Activated CD4-positive, CD25-positive, alpha-beta regulatory T cell treated with anti-CD3 and anti-CD28 coated beads, Interleukin-2, amount 50 U/mL, for 24 hours (primary cell): ENCODE measurements at places on chromosomes 2 and 18.

- no peak for ATAC-seq
Observed at GRCh38 chr2:128734521-128735295, 416.0 kb upstream of the HS6ST1 start.

DNA sequence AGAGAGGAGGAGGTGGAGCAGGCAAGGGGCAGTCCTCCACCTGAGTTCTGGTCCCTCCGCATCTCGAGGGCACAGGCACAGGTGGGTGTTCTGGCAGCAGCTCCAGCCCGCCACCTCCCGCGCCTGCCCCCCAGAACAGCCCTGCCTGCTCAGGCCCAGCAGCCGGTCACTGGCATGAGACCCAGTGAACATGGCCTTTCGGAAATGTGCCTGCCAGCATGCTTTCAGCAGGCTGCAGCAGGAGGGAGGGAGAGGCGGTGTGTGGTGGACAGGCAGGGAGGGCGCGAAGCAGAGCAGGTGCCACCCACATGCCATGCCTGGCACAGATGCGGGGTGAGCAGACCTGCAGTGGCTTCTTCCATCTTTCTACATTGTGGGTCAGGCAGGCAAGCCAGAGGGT is 3.4 kb upstream of the OR6B3 start:
- no peak for ATAC-seq

GRCh38 chr2:71306762-71307161 is 24.8 kb upstream of the ZNF638 start:
- ATAC-seq = no peak

DNA sequence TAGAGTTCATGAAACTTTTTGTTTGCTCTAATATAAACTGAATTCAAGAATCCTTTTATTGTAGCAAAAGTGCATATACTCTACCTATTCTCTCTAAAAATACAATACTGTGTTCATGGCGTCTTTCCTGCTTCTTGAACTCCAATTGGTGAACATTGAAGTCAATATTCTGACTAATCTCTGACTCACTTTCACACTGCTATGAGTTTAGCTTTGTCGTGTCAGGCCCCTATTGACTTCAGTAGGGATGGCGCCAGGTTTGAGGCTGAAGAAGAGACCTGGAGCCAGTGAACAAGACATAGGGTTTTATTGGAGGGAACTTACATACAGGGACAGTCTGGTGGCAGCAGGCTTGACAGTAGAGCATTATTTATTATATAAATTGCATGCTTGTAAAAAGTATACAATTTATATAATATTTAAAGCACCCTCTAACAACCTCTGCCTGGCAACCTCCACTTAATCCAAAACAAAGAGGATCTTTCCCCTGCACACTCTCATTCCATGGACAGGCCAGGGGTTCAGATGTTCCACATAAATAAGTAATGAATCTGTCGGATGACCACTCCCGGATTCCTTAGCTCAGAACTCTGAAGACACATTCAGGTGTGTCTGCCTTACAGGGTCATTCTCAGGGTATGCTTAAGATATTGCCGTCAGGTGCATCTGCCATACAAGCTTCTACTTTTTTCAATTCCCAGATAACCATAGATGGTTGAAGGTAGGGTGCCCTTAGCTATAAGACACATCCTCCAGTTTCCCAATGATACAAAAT is 141.0 kb downstream of the CERS6 start:
- ATAC-seq = peak; percentile 51

- no peak for ATAC-seq
Observed at GRCh38 chr2:30708491-30709290, 98.6 kb downstream of the CAPN13 start.

GRCh38 chr2:188897096-188897495 is 77.1 kb upstream of the COL3A1 start:
- ATAC-seq = no peak

- no peak for ATAC-seq
Observed at GRCh38 chr2:133748007-133748700, 179.9 kb upstream of the NCKAP5 start.

DNA sequence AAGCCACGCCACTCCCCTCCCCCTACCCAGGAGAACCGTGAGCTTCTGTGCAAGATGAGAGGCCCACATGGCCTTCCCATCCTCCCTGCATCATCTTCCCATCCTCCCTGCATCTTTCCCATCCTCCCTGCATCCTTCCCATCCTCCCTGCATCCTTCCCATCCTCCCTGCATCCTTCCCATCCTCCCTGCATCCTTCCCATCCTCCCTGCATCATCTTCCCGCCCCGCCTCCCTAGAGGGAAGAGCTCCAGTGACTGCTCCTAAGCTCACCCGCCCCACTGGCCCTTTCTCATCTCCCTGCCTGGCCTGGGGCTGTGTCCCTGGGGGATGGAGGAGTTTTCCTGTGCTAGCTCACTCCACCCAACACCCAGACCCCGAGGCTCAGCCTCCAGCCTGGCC is 93.3 kb upstream of the ASAP2 start:
- no peak for ATAC-seq

DNA sequence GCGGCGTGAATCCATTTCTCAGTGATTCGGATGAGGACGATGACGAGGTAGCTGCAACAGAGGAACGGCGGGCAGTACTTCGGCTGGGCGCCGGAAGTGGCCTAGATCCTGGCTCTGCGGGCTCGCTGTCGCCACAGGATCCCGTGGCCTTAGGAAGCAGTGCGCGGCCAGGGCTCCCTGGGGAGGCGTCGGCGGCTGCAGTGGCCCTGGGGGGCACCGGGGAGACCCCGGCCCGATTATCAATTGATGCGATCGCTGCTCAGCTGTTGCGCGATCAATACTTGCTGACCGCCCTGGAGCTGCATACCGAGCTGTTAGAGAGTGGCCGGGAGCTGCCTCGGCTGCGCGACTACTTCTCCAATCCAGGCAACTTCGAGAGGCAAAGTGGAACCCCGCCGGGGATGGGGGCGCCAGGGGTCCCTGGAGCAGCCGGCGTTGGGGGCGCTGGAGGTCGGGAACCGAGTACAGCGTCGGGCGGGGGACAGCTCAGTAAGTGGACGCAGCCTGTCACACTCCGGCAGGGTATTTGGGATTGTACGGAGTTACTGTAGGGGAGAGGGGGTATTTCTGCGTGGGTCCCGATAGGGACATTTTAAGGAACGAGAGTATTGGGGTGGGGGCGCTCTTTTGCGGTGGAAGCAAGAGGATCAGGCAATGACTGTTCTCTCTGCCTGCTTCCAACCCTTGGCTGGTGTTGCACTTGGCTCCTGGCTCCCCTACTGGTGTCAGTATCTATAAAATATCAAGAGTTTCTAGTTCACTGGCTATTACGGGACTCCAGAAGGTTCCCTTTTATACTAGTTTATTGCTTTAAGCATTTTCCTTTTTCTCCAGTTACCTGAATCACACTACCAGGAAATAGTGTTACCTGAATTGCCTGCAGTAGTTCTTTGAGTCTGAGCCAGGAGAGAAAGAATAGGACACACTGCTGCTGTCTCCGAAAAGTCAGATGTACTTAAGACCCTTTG is 772 bp downstream of the RELCH start:
- ATAC-seq = no peak

DNA sequence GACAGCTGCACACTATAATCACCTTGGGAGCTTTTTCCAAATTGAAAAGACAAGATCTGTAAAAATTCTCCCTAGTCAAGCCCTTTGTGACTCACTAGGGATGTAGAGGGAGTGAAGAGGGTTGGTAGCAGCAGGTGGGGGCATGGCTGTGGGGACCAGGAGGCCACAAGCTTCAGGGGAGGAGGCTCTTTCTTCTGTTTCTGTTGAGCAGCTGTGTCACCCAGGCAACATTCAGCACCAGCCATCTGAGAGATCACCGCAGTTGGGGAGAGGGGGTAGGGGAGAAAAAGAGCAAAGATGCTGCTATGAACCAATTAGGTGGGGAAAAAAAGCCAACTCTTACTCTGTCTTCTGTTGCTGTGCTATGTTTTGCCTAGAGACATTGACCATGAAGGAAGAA is 352.3 kb upstream of the MEIS1 start:
- ATAC-seq = no peak

GRCh38 chr2:36613801-36614200 is 15.8 kb upstream of the FEZ2 start:
- no peak for ATAC-seq

- no peak for ATAC-seq
Observed at GRCh38 chr18:78786776-78787175, 192.8 kb upstream of the SALL3 start.

- ATAC-seq = peak; percentile 91
Observed at GRCh38 chr18:158128-159036, at the start of gene USP14. Gene USP14 (plus strand): TSS chr18:158557. CDS start chr18:158699, 142 bp downstream.

DNA sequence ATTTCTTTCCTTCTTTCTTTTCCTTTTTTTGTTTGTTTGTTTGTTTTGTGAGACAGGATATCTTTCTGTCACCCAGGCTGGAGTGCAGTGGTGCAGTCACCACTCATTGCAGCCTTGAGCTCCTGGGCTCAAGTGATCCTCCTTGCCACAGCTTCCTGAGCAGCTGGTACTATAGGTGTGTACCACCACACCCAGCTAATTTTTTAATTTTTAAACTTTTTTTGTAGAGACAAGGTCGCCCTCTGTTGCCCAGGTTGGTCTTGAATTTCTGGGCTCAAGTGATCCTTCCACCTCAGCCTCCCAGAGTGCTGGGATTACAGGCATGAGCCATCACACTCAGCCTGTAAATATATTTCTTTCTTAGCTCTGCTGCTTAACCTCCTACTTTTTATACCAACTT is 83.4 kb upstream of the CYP20A1 start:
- no peak for ATAC-seq

DNA sequence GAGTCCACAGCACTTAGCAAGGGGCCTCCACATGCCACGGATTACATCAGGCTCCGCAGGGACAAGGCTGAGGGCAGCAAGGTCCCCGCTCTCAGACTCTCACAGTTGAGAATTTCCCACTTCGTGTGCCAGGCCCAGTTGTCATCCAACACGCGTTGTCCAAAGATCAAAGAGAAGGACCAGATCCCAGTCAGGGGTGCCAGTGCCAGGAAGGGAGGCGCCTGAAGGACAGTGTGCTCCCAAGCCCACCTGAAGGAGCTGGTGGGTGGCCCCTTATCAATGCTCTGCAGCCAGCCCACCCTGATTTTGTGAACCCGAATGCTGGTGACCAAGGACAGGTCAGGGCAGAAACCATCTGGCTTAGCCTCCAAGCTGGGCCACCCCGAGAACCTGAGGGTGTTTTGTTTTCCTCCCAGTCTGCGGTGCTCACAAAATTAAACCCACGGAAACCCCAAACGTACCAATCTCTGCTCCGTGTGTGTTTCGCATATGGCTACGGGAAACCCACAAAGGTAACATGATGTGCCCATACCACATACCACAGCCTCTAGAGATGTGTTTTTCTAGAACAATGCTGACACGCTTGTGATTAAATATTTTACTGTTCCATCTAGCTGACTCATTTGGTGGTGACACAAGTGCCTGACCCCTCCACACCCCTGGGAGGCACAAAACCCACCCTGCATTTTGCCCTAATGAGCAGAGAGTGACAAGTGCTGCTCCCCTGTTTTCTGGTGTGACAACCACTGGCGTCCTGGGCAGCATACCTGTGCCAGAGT is 24.5 kb downstream of the CRACDL start:
- peak; percentile 26 for ATAC-seq
